ENCODE measurements at places on chromosomes 4 and X.

DNA sequence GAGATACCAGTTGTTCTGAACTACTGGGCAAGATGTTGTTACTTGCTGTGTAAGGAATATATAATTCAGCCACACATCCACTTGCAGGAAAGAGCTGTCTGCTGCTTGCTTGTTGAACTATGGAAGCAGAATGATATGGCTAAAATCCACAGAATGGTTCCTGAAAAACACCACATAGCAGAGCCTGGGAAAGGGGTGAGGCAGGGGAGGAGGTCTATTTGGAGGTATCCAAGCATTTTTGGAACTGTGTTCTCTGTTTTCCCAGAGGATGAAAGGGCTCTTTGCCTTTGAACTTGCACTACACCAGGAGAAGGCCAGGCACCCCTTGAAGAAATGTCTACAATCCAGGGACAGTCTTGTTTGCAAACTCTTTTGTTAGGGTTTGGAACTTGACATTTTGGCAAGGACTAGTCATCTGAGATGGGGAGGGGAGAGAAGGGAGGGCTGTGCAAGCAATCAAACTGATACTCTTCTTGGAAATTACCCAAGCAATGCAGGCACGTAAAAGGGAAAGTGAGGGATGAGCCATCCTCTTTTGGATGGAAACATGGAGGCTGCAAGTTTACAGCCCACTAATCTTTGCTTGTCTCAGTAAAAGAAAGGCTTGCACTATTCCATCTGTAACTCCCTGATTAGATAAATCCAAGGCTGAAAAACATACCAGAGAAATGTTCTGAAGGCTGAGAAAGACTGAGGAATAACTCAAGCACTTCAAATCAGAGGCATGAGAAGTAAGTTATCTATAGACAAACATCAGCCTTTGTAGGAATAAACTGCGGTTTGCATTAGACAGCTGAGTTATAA, 141.0 kb downstream of the TSPAN5 start:
- peak overlapping the region; percentile 12 for H3K4me3 ChIP-seq
- H3K4me1 ChIP-seq: peaks cover 20% of the 10 kb centered on the region
- H3K36me3 ChIP-seq: no peaks in the 10 kb centered on the region
- DNase-seq: peak; percentile 83

DNA sequence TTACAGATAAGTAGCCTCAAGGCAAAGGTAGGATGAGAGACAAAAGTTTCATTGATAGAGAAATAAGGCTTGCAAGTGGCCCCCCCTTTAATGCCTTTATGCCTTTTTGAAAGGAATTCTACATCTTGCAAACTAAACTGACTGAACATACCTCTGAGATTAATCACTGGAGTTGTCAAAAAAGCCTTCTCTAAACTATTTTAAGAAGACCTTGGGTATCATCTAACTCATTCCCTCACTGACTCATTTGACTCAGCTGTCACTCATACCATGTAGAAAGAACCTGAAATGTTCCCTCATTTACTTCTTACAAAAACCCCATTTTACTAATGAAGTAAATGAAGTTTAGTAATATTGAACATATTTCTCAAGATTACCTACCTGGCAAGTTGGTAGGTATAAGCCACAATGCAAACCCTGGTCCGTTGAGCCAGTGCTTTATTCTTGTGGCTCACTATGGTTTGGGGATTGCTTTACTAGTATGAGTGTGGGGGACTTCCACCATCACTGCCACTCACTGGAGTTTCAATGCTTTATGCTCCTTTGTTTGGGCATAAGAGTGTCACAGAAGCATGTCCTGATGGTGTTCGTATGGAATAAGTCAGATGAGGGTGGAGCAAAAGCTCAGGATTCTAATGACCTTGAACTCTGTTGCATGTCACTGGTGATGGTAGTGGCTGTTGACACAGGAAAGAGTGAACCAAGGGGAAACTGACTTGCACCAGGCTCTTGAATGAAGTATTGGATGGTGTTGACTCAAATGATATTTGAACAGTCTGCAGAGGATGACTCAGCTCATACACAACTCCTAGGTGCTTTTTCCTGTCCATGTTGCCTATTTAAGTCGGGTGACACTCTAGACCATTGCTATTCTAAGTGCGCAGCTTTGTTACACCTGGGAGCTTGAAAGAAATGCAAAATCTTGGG, 305.5 kb upstream of the EMCN start:
- no peaks in the 10 kb centered on the region for H3K27me3 ChIP-seq
- no peaks in the 10 kb centered on the region for H3K36me3 ChIP-seq
- no peaks in the 10 kb centered on the region for H3K4me1 ChIP-seq
- no peak for DNase-seq
- no peak overlapping the region for H3K4me3 ChIP-seq
- no peak overlapping the region for H3K27ac ChIP-seq

DNA sequence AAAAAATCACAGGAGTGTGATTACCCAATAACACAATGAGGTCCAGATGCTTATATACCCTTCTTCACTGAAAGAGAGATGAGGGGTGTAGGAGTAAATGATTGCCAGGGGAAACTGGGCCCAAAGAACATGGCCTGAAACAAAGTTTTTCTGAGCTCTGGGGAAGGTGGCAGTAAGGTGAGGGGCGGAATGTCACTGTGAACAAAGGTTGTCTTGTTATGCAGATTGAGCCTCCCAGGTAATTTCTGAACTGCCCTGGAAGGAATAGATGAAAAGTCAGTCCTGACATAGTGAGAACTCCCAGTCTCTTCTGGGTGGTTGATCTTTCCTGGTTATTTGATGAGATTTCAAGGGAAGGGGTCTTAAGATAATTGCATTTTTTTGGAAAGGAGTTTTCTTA, 2.5 kb upstream of the TMEM47 start:
- no peak overlapping the region for H3K4me3 ChIP-seq
- no peak for DNase-seq
- H3K27ac ChIP-seq: no peak overlapping the region
- no peaks in the 10 kb centered on the region for H3K36me3 ChIP-seq
- H3K4me1 ChIP-seq: no peaks in the 10 kb centered on the region

GRCh38 chr4:3851881-3852280, 85.7 kb downstream of the ADRA2C start:
- no peaks in the 10 kb centered on the region for H3K36me3 ChIP-seq
- H3K27me3 ChIP-seq: peaks cover 17% of the 10 kb centered on the region
- DNase-seq: no peak
- no peaks in the 10 kb centered on the region for H3K4me1 ChIP-seq
- H3K4me3 ChIP-seq: no peak overlapping the region
- no peak overlapping the region for H3K27ac ChIP-seq

DNA sequence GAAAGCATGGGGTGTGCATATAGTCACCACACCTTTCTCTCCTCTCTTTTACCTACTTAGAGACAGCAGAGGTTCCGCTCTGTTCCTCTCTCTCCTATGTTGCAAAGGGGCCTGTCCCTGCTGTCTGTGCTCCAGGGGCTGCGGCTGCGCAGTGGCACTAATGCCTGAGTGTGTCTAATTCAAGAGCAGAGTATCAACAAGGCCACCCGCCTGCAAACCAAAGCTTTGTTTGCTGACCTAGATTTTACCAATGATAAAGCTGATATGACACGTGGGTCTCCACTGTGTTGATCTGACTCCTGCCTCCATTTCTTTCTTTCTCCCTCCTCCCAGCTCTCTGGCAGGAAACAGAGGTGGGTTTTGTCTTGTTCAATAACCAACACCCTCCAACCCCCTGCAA, 74.9 kb downstream of the NSG1 start:
- peaks cover 2% of the 10 kb centered on the region for H3K4me1 ChIP-seq
- H3K36me3 ChIP-seq: peaks cover 65% of the 10 kb centered on the region
- no peak overlapping the region for H3K4me3 ChIP-seq
- H3K27ac ChIP-seq: no peak overlapping the region

DNA sequence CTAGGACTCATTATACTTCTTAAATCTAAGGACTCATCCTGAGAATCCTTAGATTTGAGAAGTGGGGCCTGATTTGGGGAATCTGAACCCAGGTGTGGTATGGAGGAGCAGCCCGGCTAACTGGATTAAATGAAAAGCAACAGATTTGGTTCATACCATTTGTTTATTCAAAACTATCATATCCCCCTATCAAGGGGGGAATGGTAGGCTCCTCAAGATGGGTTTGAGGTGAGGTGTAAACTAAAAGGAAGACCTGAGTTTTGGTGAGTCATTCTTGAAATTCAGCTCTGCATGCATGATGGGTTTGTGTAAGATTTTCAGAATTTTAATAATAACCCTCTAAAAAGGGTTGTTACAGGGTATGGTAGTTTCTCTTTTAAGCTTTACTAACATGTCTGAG, 53.4 kb downstream of the CASP6 start:
- H3K4me1 ChIP-seq: no peaks in the 10 kb centered on the region
- no peak overlapping the region for H3K4me3 ChIP-seq
- H3K27ac ChIP-seq: no peak overlapping the region
- H3K36me3 ChIP-seq: peaks cover 4% of the 10 kb centered on the region
- no peak for DNase-seq

GRCh38 chr4:17765514-17766286, 15.7 kb downstream of the FAM184B start:
- H3K36me3 ChIP-seq: no peaks in the 10 kb centered on the region
- H3K4me1 ChIP-seq: no peaks in the 10 kb centered on the region
- no peak overlapping the region for H3K27ac ChIP-seq
- H3K27me3 ChIP-seq: no peaks in the 10 kb centered on the region

DNA sequence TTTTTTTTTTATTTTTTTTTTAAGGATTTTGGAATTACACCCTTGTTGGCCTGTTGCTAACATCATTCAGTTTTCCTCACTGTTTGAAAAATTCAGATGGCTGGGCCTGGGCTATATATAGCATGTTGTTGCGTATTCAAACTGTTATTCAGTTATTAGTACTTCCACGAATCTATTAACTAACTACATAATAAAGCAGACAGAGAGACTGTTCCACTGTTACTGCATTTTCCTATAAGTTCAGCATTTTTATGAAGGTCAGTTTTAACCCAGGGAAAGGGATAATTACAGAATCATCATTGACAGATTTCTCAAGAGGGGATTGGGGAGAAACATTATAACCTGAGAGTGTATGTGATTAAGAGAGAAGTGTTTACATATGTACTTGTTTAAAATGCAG, 3.1 kb downstream of the DOCK11 start:
- no peak overlapping the region for H3K4me3 ChIP-seq
- H3K36me3 ChIP-seq: no peaks in the 10 kb centered on the region
- peaks cover 7% of the 10 kb centered on the region for H3K4me1 ChIP-seq
- no peak for DNase-seq

- H3K27ac ChIP-seq: no peak overlapping the region
- no peak for DNase-seq
- peaks cover 12% of the 10 kb centered on the region for H3K4me1 ChIP-seq
- H3K27me3 ChIP-seq: no peaks in the 10 kb centered on the region
- no peak overlapping the region for H3K4me3 ChIP-seq
These were observed 415.3 kb downstream of the PDGFC start for GRCh38 chr4:156556336-156556735.

DNA sequence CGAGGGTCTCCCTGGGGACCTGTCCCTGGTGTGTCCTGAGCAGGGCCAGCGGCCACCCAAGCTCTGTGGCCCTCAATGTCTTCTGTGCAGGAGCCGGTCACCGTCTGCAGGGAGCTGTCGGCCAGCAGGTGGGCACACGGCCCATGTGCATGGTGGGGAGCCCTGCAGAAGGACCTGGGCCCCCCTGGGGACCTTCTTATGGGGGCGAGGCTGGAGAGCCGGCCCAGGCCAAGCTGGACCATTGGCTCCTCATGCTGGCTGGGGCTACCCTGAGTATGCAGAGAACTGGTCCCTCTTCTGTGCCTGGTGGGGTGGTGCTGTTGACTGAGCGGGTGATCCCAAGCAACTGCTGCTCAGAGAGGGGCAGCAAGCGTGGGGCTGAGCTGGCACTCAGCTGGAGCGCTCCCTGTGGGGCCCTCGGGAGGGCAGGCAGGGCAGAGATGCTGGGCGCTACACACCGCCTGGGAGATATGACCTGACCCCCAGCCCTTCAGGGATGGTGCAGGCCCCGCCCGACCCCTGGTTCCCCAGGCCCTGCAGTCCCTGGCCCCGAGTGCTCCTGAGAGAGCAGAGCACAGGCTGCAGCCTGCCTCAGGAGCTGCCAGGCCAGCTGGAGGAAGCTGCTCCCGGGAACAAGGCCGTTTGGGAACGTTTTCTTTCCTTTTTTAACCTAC, 14.8 kb downstream of the NAT8L start:
- DNase-seq: no peak
- no peak overlapping the region for H3K4me3 ChIP-seq
- H3K36me3 ChIP-seq: no peaks in the 10 kb centered on the region
- peaks cover 24% of the 10 kb centered on the region for H3K27me3 ChIP-seq
- no peak overlapping the region for H3K27ac ChIP-seq
- peaks cover 14% of the 10 kb centered on the region for H3K4me1 ChIP-seq

DNA sequence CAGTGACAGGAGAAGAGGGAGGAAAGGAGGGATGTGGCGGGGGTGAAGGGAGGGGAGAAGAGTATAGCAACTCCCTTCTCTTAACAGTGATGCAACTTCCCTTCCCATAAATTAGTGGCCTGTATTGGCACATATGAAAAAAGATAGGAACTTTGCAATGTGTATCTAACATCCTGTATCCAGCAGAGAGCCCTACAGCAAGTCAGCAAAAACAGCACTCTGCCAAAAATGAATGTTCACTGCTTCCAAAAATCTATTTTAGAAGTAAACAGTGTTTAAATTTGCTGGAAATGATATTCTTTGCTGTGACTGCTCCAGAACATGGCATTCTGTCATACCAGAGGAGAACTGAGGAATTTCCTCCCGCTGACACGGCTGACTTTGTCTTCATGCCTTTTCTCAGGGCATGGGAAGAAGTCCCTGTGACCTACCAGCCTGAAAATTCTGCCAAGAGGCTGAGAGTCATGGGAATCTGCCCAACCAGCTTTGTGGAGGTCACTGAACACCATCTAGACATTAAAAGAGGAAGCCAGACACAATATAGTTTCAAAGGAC, 343.4 kb upstream of the RASGEF1B start:
- H3K4me3 ChIP-seq: no peak overlapping the region
- no peaks in the 10 kb centered on the region for H3K4me1 ChIP-seq
- H3K27ac ChIP-seq: no peak overlapping the region
- no peaks in the 10 kb centered on the region for H3K36me3 ChIP-seq
- no peaks in the 10 kb centered on the region for H3K27me3 ChIP-seq
- no peak for DNase-seq

- peaks cover 4% of the 10 kb centered on the region for H3K4me1 ChIP-seq
- H3K4me3 ChIP-seq: peak overlapping the region; percentile 9
- H3K27me3 ChIP-seq: no peaks in the 10 kb centered on the region
These were observed 5.3 kb upstream of the STBD1 start for GRCh38 chr4:76301068-76301774.

DNA sequence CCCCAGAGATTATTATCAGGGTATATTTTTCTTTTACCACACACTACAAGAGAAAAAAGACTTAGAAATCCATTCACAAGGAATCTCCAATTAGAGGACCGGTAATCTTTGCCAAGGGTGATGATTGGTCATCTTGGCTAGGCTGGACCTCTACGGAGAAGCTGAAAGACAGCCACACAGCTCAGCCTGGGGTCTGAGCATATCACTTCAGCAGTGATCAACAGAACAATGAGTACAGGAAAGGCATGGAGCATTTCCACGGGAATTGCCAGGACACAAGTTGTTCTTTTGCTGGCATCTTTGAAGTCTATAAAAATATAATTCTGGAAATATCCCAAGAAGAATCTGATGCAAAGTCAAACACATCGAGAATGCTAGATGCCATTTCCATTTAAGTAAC, 191.5 kb downstream of the TENM3 start:
- no peak overlapping the region for H3K4me3 ChIP-seq
- H3K27ac ChIP-seq: no peak overlapping the region
- no peaks in the 10 kb centered on the region for H3K36me3 ChIP-seq
- H3K27me3 ChIP-seq: no peaks in the 10 kb centered on the region

All from mesenchymal stem cell (in vitro differentiated cells and primary cell).